Activated CD4-positive, alpha-beta memory T cell treated with anti-CD3 and anti-CD28 coated beads for 36 hours (primary cell): ENCODE measurements at places on chromosomes 4 and X. TPM values are rescaled to one million over a fixed set of nuclear protein-coding genes. Genes with fewer than 3 reads are reported as not detected.

The LIMCH1 gene
- total RNA-seq = not detected

The NKX6-1 gene
- total RNA-seq = not detected

The EXOSC9 gene
- total RNA-seq = 68.0 TPM

The DOK7 gene
- not detected for total RNA-seq

The NDUFC1 gene
- 52.4 TPM for total RNA-seq

The CXCL3 gene
- total RNA-seq = not detected

The MAGEC3 gene
- not detected for total RNA-seq
